ENCODE measurements at places on chromosomes 7 and 10.

DNA sequence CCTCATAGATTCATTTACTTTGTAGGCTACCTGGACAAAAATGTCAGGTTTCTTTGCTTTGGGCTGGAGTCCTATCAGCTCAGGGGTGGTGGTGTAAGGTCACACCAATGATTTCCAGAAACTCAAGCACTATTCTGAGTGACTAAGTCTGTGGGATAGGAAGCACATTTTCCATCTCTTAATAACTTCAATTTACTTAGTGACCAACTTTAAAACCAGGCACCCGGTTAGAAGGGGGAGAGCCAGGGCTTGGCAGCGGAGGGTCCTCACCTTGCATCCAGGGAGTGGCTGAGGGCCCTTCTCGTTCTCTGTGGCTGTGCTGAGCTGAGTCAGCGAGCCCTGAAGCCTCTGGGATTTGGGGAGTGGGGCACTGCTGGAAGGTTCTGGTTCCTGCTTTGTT lies 6.7 kb downstream of the CHST3 start:
- no peak for DNase-seq

- DNase-seq, result no peak
These were observed 102.1 kb upstream of the ANLN start for GRCh38 chr7:36287371-36288241.

- DNase-seq, result no peak
These were observed 62.2 kb upstream of the KDM7A start for GRCh38 chr7:140238778-140239652.

DNA sequence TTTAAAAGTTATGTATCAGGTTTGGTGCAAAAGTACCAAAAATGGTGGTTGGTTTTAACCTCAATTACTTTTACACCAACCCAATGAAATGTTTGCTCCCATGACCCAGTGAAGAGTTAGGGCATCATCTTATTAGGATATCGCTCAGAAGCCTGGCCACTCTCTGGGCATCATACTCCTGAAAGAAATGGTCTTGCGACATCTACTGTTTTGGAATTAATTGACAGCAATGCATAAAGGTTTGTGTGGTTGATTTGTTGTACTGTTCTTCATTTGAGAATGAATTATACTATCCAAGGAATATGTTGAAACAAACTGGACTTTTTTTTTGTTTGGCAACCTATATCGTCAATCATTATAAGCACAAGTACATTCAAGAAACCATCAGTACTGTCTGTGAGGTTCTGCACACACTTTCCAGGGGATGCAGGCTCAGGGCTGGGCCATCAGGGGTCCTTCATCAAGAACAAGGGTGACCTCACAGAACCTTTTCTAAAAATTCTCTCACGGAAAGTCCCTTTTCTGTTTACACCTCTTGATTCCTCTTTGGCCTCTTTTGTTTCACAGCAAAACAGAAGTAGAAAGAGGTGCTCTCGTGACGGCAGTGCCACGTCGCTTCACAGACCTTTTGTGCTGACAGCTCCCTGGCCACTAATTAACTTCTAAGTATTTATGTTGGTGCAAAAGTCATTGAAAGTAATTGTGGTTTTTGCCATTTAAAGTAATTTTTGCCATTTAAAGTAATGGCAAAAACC lies 117.2 kb upstream of the KLF6 start:
- no peak for DNase-seq

- no peak for DNase-seq
These were observed 575.1 kb downstream of the PARD3 start for GRCh38 chr10:34240039-34240438.

DNA sequence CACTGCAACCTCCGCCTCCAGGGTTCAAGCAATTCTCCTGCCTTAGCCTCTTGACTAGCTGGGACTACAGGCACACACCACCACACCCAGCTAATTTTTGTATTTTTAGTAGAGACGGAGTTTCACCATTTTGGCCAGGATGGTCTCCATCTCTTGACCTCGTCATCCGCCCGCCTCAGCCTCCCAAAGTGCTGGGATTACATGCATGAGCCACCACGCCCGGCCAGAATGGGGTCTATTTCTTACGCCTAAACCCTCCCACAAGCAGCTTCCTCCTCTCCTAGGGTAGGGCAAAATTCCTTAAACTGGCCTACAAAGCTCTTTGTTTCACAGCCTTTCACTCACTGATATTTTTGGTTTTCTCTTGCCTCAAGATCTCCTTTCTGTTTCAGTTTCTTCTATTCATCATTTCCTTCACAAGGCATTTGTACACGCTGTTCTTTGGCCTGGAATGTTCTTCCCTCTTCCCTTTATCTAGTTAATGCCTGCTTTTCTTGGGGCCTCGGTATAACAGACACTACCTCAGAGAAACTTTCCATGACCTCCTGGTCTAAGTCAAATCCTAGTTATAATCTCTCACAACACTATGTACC lies 6.7 kb downstream of the CPEB3 start:
- no peak for DNase-seq

GRCh38 chr7:112152186-112152585 lies 54.0 kb downstream of the DOCK4 start:
- DNase-seq, result no peak

DNA sequence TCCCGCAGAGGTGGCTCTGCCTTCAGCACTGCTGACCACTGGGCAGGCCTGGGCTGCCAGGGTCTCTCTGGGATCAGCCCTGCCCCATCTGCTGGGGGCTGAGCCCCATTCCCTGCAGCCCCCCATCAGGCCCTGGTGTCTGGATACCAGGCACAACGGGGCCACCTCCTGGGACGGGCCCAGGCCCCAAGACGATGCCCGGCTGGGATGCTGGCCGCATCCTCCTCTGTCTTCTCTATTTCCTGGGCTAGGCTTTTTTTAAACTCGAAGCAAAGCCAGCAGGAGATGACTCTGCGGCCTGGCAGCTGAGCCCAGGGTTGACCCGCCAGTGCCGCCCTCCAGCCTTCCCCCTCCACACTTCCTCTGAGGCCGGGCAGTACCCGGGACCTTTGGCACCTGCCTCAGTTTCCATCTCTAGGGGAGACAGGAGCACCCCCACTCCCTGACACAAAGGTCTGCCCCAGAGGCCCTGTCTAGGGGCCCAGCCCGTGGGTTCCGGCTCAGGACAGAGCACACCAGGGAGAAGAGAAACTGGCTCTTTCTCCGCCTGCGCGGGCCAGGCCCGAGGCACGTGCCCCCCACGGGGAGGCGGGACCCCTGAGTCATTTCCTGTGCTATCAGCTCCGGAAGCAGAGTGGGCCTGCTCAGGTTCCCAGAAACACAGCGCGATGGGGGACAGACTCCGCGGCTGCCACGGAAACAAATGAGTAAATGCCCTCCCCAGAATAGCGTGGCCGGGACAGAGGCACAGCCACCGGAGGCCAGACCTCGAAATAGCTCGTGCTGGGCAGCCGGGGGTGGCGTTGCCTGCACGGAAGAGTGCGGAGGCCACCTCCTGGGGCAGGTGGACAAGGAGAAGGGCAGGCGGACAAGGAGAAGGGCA lies 84.6 kb upstream of the PDGFA start:
- peak; percentile 52 for DNase-seq

DNA sequence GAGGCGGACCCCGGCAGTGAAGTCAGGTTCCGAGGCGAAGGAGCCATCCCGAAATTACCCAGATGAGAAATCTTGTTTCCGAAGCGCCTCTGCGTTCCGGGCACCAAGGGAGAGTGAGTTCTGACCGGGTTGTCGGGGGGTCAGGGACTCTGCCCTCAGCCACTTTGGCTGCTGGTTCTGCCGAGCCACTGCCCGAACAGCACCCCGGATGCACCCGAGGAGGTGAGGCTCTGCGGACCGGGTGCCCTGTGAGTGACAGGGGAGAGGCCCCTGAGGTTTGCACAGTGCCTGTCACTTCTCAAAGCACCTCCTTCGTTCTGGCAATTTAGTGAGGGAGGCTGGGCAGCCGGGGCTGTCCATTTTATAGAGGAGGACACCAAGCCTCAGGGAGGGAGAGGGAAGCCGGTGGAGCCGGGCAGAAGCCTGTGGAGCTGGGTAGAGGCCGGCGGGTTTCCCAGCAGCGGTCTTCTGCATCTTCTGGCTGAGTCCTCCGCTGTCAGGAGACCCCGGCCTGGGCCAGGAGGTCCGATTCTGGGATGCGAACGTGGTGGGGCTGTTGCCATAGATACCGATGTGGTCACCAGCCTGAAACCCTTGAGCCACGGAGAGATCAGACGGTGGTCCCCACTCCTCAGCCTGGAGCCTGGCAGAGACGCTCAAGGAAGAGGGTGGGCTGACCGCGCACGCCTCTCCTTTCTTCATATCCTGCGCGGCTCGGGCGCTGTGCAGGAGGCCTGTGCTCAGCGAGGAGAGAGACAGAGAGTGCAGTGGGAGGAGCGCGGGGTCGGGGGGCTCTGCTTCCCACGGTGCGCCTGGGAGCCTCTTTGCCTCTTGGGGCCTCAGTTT lies 18.9 kb upstream of the SHH start:
- no peak for DNase-seq

GRCh38 chr10:43121444-43121843 lies 16.8 kb upstream of the CSGALNACT2 start:
- DNase-seq, result no peak

DNA sequence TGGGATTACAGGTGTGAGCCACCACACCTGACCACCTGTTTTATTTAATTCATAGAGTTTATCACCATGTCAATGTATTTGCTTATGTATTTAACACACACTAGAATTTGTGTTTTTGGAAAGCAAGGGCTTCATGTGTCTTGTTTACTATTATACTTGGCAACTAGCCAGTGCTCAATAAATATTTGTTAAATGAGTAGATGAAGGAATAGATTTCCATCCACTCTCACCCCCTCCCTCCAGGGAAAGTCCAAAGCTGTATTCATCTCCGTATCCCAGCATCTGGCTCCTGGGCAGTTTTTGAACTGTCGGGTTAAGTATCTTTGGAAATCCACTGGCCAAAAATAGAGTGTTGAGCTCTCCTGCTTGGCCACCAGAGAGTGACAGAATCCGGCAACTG lies 4.6 kb upstream of the RADIL start:
- DNase-seq, result no peak

GRCh38 chr10:101672536-101672935 lies 22.4 kb downstream of the FBXW4 start:
- no peak for DNase-seq

GRCh38 chr7:154503962-154504550 lies 451.9 kb downstream of the DPP6 start:
- DNase-seq, result peak; percentile 34

DNA sequence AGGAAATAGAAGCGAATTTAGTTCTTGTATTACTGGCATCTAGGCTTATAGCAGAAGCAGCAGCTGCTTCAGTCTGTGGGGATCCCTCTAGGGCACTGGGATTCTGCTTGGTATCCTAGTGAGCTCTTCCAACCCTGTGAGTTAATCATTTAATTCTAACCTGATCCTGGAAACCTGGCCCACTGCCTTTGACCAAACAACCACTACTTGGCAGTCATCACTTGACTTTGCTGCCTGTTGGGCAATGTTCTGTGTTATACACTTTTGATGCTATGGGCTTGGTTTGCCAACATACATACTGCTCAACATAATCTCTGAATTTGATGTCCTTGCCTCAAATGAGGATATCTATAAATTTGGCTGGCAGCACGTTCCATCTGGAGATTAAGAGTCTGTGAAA lies 813.4 kb downstream of the ANKRD7 start:
- DNase-seq, result no peak

GRCh38 chr10:126397640-126398382 lies 9.5 kb upstream of the ADAM12 start:
- no peak for DNase-seq

GRCh38 chr7:135213831-135214230 lies 2.5 kb upstream of the WDR91 start:
- DNase-seq, result no peak
